ENCODE measurements at places on chromosomes 6 and 20.

GRCh38 chr20:37921341-37921929 lies 18.5 kb downstream of the VSTM2L start:
- DNase-seq, result no peak

- DNase-seq, result no peak
Measured at GRCh38 chr6:121571455-121571854, 136.0 kb downstream of the GJA1 start.

- no peak for DNase-seq
Measured at GRCh38 chr20:62910217-62910766, 16.0 kb downstream of the DIDO1 start.

GRCh38 chr6:170279977-170280688 lies 10.7 kb downstream of the DLL1 start:
- no peak for DNase-seq

- DNase-seq, result no peak
Measured at GRCh38 chr20:16459019-16459700, 114.1 kb downstream of the KIF16B start.

- DNase-seq, result no peak
Measured at GRCh38 chr6:11878735-11879134, 100.1 kb upstream of the ADTRP start.

All from activated CD4-positive, alpha-beta T cell treated with anti-CD3 and anti-CD28 coated beads, Interleukin-2, amount 50 U/mL, for 4 hours (primary cell).